Epithelial cell of prostate (primary cell): ENCODE measurements at places on chromosomes 1 and 21.

GRCh38 chr1:74468982-74469603 lies 43.3 kb downstream of the LRRC53 start:
- DNase-seq = no peak

DNA sequence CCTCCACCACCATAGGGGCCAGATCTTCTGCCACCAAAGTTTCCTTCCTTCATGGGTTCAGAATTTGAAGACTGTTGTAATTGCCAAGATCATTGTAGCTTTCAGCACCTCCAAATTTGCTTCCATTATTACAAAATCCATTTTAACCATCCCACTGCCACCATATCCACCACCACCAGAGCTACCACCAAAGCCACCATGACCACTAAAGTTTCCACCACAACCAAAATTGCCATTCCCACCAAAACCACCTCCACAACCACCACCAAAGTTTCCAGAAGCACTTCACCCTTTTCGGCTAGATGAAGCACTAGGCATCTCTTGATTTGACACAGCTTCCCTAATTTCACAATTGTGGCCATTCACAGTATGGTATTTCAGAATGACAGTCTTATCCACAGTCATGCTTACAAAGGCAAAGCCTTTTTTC lies 45.2 kb downstream of the SLC30A7 start:
- DNase-seq = no peak

DNA sequence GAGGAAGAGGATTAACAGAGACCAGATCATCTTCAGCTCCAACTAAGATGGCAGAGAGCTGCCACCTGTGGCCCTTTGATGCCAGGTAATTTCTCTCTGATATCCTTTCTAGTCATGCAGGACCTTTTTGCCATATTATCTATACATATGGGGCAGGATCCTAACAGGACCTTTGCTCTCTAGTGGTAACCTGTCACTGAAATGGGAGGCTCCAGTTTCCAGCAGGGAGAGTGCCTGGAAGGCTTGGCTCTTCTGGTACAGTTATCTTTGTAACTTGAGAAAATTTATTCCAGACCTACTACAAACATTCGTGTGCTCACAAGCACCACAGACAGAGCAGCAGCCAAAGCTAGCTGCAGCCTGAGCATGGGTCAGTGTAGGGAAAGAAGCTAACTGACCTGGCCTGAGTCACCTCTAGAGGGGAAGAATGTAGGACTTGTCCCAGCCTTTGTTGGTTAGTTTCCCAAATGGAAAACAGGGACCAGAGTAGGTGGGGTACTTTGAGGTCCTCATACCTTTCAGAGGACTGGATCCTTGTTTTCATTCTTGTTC lies 86.5 kb upstream of the MACF1 start:
- DNase-seq = no peak

DNA sequence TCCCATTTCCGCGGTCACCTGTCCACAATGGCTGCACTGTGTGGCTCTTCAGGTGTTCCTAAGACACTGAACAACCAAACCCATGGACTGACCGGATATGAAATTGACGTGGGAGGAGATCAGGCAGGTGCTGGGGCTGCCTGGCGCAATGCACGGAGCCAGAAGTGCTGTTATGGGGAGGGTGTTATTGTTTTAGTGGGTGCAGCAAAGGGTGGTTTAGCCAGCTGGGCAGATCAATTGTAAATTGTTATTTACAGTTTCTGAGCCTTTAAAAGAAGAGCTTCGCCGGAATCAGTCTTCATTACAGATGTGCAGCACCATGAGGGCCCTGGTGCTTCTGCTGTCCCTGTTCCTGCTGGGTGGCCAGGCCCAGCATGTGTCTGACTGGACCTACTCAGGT lies at the start of gene CA6:
TSS of gene CA6 (plus strand) at position 301 of the 400 bp plus-strand sequence. CDS start at position 320, 19 bp downstream.
- DNase-seq = no peak

GRCh38 chr1:236089046-236089773 lies 24.3 kb upstream of the NID1 start:
- DNase-seq = no peak

DNA sequence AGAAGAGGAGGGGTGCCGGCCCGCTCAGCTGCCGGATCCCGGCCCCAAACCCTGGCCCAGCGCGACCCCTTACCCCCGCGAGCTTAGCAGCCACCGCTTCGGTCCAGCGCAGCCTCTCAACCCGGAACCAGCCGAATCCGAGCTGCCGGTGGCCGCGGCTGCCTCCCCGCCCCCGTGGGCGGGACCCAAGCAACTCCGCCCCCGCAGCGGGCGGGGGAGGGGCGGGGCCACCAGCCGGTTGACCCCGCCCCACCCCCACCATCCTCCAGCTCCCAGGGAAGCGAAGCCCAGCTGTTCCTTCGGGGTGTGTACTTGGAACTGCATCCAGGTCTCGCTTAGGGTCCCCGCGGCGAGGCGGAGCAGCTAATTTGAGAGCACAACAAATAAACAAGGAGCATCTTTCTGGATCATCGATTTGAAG lies at the start of gene TRIM62:
TSS of gene TRIM62 (minus strand) at position 123 of the 421 bp plus-strand sequence. CDS start 611 bp downstream, outside the sequence.
- no peak for DNase-seq

DNA sequence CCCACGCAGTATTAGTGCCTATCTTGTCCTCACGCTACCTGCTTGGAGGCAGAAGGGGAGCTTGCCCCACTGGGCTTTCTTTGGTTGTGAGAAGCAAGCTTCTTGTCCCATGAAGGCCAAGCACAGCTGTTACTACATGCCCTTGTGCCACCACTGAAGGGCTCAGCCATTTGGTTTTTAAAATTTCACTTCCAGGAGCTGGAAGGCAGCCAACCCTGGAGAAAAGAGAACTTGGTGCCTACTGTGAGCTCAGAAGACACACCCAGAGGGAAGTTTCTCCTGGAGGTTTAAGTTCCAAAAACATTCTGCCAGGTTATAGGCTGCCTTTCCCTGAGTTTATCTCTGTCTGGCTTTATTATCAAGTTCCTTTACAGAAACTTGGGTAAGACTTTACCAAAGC lies 187.4 kb downstream of the SLC35F3 start:
- no peak for DNase-seq

DNA sequence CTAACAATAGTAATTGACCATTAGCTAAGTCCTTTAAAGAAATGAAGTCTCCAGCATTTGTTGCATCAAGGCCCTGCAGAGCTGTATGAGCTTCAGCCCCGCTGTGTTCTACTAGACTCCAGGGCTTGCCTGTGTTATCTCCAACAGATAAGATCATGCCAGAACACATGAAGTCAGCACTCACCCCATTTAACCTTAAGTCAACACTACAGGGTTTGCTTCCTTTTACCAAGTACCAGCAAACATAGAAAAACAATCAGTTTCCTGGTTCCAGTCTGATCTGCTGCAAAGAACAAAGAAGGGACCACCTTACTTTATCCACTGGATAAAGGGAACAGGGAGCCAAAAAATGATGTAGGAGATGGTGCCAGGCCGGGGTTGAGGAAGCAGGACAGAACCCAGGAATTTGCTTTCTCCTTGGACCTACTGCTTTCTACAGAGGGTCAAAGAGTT lies 41.3 kb upstream of the ENAH start:
- no peak for DNase-seq

DNA sequence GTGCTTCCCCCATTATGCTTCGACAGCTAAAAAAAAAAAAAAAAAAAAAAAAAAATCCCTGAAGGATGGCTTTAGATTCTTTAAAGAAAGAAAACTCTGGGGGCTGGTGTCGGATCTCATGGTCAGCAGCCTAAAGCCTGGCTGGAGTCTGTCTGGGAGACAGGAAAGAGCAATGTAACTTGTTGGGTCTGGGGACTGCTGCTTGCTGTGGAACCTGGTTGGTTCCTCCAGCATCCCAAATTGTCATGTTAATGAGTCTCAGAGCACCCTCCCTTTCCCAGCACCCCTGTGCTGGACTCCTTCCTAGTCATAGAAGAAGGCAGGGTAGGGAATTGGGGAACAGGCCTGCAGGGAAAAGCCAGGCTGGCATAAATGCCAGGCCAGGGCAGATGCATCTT lies 3.0 kb downstream of the KCNC4 start:
- DNase-seq = no peak
